ENCODE measurements at places on chromosomes 4 and X. TPM values are rescaled to one million over a fixed set of nuclear protein-coding genes. Genes with fewer than 3 reads are reported as not detected.

Gene CXCL8
- not detected for total RNA-seq

DNA sequence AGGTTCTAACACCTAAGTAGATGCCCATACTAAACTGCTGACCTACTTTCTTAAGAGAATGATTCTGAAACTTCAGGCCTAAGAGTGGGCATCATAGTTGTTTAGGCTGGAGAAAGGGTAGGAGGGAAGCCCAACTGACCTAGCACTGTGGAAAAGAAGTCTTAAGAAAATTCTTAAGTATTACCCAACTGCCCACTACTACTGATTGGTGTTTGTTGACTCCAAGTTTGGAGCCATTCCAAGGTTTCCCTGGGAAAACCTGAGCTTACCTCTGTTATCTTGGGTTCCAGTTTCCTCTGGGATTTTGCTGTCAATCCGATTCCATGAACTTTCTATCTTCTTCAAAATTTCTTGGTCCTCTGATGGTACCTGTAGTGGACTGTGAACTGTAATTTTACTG, 23.9 kb downstream of the ANKRD17 start:
- no peak for DNase-seq

Gene GTPBP6
- 81.3 TPM for total RNA-seq

GRCh38 chrX:118666521-118666920, 60.9 kb upstream of the IL13RA1 start:
- no peak for DNase-seq

GRCh38 chr4:25842229-25842845, 20.5 kb downstream of the SEL1L3 start:
- no peak for DNase-seq

DNA sequence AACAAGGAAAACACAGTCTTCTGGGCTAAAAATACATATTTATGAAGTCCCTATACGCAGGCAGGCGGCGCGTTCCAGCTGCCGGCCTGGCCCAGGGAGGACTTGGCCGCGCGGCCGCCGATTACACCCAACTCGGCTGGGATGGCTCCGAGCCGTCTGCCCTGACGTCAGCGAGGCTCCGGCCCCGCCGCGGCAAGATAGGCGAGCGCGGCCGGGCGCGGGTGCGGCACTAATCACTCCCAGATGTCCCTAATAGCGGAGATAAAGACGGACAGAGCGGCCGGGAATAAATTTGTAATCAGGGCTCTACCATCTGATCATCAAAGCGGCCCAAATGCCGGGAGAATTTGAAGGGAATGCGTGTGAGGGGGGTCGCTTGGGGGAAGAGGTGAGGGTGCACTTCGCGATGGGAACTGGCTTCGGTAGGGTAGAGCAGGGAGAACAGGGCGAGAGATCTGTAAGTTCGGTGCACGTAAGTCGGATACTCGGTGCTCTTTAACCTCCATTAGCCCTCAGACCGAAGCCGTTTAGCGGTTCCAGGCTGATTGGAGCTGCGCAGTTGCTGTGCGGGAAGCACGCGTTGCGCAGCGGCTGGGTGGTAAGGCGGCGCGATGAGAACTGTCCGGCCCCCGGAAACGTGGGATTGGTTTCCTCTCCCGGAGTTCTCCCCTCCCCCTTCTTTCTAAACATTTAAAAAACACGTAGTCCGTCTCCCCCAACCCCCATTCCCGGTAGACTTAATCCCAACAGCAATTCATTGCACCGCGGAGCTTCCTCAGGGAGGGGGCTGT, 7.7 kb downstream of the HAND2 start:
- DNase-seq, result no peak

GRCh38 chr4:85940151-85940550, 419.7 kb downstream of the MAPK10 start:
- DNase-seq, result no peak

Gene OCIAD2
- 29.7 TPM for total RNA-seq

DNA sequence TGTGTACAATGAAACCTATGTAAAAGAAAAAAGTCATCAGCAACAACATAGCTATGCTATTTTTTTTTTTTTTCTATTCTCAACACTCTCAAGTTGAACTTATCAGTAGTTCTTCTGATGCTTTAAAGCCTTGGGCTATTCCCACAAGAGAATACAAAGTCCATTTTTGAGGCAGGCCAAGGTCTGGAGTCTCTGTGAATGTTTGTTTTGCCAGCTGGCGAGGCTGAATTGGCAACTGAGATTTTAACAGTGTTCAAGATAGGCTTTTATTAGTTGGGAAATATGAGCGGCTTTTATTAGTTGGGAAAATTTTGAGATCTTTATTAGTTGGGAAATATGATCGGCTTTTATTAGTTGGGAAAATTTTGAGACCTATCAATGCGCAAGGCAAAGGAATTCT, 336.6 kb downstream of the SLITRK2 start:
- no peak for DNase-seq

GRCh38 chr4:140826701-140827027, 70.5 kb upstream of the TBC1D9 start:
- no peak for DNase-seq

DNA sequence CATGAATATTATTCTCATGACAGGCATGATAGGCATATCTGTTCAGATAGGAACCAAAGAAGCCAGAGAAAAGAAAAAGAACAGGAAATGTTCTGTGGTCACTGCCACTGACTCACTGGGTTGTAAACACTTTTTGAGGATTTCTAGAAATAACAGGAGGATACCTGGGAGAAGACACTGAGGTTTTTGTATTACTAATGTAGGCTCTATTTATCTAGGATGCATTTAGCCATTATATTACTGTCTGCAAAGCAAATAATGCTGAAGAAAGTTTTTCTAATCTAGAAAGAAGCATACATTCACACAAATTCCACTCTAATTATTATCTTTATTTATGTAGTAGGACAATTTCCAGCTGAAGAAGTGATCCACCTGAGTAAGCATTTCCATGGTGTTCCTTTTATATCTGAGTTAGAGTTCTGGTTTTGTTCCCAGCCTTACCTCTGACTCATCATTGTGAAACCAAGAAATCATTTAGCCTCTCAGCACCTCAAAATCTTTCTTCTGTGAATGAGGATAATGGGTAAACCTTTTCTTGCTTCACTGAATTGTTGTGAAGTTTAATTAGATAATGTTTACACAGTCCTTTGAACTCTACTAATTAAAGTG, 40.2 kb upstream of the EPGN start:
- DNase-seq, result no peak

Gene IL21
- not detected for total RNA-seq

Gene UGT2B15
- not detected for total RNA-seq

DNA sequence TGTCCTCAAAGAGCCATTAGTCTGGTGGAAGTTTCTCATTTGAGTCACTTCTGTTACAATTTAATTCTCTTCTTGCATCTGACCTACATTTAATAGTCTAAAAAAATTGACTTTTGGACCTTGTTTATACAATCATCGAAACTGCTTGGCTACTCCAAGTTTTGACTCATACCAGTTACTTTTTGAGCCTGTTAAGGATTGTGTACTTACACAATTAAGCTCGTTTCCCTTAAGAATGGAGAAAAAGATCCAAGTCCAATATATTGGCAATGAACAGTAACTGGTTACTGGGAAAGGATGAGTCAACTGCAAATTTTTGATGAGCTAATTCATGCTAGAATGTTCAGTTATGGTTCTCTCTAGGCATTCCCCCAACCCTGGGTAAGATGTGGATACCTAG, 58.2 kb downstream of the DCX start:
- no peak for DNase-seq

DNA sequence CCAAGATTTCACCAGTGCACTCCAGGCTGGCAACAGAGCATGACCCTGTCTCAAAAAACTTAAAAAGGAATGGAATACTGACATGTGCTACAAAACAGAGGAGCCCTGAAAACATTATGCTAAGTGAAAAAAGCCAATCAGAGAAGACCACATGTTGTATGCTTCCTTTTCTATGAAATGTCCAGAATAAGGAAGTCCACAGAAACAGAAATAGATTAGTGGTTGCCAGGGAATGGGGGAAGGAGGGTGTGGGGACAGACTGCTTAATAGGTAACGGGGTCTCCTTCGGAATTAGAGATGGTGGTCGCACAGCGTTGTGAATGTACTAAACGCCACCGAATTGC, 30.1 kb upstream of the KIAA0232 start:
- no peak for DNase-seq

DNA sequence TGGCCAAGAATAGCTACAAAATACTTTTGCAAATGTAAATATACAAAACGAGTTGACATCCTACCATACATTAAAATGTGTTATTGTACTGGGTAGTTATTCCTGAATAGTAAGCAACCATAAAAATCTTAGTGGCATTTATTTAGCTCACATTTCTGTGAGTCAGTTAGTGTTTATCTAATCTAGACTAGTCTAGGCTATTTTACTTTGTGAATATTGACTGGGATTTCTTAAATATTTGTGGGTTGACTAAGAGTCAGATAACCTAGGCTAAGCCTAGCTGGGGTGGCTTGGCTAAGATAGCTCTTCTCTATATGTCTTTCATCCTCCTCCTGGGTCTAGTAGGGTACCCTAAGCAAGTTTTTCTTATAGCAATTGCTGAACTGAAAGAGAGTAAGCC, 543.8 kb upstream of the DIAPH2 start:
- DNase-seq, result no peak

DNA sequence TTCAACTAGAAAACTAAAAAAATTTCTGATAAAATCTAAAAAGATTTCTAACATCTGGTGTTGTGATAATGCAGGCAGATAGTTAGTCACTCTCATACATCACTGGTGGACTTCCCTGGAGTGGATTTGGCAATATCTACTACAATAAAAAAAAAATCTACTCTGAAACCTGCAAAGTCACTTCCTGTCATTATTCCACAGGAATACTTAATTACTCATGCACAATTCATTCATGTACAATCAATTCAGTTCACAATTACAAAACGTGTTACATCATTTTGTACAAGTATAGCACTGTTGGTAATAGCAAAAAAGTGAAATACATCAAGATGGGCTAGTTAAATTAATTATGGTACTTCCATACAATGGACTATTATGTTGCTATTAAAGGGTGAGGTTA, 16.5 kb upstream of the RHOH start:
- no peak for DNase-seq

- no peak for DNase-seq
These were observed 48.5 kb upstream of the GAB1 start for GRCh38 chr4:143288171-143288570.

DNA sequence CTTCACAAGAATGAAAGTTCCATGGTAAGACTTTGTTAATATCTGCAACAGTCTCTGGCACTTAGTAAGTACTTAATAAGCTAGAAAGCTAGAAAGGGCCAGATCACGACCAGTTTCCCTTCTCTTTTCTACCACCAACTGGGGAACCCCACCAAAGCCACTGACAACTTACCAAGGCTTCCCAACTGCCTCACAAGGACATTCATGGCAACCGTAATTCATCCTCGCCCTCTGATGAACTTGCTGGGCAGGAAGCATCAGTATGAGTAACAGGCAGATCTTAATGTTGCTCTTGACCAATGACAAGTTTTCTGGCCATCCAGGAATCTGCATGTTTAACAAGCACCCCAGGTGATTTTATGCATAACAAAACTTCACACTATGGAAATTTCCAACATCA, 23.2 kb upstream of the ZCCHC13 start:
- no peak for DNase-seq

DNA sequence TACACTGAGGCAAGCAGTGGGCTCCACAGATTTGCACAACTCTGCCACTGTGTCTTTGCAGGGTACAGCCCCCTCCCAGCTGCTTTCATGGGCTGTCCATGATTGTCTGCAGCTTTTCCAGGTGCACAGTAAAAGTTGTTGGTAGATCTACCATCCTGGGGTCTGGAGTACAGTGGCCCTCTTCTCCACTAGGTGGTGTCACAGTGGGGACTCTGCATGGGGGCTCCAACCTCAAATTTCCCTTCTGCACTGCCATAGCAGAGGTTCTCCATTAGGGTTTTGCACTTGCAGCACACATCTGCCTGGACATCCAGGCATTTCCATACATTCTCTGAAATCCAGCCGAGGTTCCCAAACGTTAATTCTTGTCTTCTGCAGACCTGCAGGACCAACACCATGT, 1002.3 kb downstream of the FAM133A start:
- DNase-seq, result no peak

Data from neural crest cell (in vitro differentiated cells).